Activated T-helper 1 cell treated with anti-CD3 and anti-CD28 coated beads, Interleukin-2, amount 50 U/mL, for 16 hours (primary cell): ENCODE measurements at places on chromosomes 11 and 22.

DNA sequence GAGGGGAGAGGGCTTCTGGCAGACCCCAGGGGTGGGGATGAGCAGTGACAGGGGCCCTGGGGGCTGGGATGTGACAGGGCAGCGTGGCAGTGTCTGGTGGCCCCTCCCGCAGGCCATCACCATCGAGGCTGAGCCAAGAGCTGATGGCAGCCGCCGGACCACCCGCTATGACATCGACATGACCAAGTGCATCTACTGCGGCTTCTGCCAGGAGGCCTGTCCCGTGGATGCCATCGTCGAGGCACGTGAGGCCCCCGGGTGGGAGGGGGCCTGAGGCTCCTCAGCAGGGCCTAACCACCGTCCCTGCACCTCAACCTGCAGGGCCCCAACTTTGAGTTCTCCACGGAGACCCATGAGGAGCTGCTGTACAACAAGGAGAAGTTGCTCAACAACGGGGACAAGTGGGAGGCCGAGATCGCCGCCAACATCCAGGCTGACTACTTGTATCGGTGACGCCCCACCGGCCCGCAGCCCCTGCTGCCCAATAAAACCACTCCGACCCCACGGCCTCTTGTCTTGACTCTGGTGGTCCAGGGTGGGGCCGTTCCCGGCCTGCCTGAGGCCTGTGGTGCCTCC lies 2.6 kb upstream of the TCIRG1 start:
- DNase-seq, result no peak

- no peak for DNase-seq
Measured at GRCh38 chr22:43955883-43956782, 891 bp downstream of the SAMM50 start.

- DNase-seq, result no peak
Measured at GRCh38 chr11:17743026-17743807, 8.6 kb downstream of the KCNC1 start.

- no peak for DNase-seq
Measured at GRCh38 chr11:83238111-83238510, 44.6 kb downstream of the ANKRD42 start.

DNA sequence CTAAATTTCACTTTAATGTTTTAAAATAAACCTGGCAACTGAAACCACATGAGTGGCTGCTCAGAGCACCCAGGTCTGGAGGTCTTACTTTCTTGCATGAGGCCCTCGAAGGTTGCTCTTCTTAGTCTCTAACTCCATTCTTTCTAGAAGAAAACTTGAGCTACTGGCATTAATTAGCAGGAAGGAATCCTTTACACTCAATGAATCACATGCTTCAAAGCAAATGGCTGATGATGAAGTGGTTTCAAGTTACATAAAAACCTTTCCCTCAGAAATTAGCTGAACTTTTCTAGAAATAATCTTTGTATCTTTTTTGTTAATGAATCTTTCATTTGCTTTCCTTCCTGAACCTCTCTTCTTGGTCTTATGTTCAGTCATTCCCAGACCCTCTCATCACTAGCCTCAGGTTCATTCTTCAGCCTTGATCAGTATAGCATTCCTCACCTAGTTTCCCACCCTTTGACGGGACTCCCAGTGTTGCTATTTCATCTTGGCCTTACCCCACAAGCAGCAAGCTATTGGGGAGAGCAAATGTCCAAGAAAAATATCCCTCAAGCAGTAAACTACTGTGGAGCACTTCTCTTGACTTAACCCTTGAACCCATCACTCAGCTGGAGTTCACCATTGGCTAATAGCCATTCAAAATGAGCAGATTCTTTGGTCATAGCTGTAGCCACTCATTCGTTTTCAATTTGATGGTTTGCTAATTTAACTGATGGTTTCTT lies 75.1 kb downstream of the INSC start:
- DNase-seq, result no peak

GRCh38 chr11:119645018-119645417 lies 84.0 kb downstream of the NECTIN1 start:
- DNase-seq, result no peak

GRCh38 chr22:25839755-25840154 lies 97.8 kb downstream of the MYO18B start:
- DNase-seq, result no peak

GRCh38 chr22:43837666-43838065 lies 24.6 kb downstream of the SULT4A1 start:
- DNase-seq, result no peak

GRCh38 chr22:38031491-38031890 lies 25.7 kb upstream of the PICK1 start:
- no peak for DNase-seq

GRCh38 chr22:25353516-25354445 lies 134.3 kb downstream of the CRYBB2 start:
- no peak for DNase-seq

DNA sequence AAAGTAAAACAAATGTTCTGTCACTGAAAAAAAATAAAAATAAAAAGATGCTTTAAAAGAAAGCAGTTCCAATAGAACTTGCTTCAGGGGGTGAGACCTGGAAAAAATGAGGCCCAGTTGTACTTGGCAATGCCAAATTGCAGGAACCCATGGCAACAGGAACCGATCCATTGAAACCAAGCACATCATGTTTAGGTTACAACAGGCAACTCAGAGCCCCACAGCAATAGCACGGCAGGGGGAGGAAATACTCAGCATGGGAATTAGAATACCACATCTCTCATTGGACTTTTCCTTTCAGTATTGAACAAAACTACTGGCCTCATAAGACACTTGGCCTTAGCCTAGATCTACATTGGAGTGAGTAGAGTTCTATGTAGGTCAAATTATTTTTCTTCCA lies 84.3 kb downstream of the MSANTD4 start:
- DNase-seq, result no peak

DNA sequence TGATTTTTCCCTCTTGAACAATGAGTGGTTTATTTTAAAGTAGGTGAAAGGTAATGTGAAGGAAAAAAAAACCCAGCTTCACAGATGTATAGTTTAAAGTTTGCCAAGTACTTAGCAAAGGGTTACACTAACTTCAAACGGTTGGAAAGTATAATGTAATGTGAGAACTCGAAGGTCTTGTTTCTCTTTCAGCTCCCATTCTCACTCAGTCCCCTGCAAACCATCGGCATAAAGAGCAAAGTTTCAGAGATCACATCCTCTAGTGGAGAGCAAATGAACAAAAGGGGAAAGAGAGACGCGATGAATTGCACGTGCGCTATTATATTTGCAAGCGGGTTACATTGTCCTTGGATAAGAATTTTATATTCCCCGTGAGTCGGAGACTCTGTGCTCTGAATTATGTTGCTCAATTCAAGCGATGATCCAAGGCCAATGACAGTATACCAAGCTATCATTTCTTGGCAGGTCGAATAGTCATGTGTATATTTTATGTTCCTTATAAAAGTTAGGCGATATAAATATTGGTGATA lies 37.6 kb upstream of the BIRC3 start:
- DNase-seq, result no peak

DNA sequence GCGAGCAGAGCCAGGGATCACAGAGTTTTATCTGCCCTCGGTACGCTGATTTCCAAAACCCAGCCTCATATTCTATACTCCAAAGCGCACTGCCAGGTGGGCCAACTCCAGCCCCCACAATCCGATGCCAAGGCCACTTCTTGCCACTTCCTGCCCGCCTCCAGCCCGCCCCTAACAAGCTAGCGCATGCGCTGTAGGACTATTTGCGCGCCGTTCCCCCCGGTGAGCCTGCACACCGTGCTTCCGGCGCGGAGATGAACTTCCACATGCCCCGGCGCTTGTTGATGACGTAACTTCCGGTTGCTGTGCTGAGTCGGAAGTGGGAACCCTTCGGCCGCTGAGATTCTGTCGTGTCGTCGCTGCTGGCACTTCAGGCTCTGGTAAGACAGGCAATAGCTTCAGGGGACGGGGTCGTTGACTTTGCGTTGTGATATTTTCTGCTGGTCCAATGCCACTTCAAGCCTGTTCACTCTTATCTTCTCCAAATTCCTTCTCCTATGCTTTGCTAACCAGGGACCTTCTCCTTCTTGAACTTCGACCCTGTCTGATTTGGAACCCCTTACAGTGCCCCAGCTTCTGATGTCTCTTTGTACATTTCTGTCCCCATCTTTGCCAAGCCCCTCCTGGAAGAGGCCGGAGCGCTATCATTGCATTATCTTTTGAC lies at the start of gene UBE4A:
UBE4A (plus strand) TSS at position 306 of the 664 bp plus-strand sequence. CDS start 5,481 bp downstream, outside the sequence.
- peak; percentile 94 for DNase-seq

DNA sequence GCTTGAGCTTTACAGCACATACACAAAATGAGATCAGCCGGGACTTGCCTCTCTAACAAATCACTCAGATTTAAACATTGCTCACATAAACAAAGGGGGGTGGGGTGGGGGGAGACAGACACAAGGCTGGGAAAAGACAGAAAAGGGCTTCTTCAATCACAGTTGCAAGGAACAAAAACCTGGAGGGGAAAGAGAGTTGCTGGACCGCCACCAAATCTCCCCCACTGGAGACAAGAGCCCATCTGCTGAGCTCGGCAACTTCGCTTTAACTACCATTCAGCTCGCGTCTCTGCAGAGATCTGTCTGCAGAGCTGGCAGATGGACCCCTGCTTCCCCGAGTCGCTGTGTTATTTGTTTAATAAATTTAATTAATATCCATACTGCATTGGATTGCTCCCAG lies 165.0 kb downstream of the RCN1 start:
- DNase-seq, result no peak

GRCh38 chr11:31826536-31827438 lies 15.7 kb upstream of the PAX6 start:
- no peak for DNase-seq

DNA sequence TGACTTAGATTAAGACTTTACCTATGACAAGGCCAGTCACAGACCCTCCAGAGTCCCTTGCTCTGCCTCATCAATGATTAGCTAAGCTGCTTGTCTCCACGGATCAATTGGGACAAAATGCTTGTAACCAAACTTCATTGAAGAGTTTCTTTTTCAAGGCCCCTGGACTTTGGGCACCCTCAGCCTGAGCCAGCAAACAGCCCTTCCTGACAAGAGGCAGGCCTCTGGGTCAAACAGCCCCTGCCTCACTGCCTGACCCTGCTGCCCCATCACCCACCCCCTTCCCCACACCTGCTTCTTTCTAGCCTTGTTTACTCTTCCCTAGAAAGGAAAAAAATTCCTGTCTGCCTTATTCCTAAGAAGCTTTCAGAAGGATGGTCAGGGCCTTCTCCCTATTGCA lies 26.3 kb upstream of the CDON start:
- no peak for DNase-seq

GRCh38 chr11:86134580-86135318 lies 65.9 kb upstream of the PICALM start:
- no peak for DNase-seq

GRCh38 chr11:88464528-88464927 lies 127.0 kb upstream of the CTSC start:
- no peak for DNase-seq

DNA sequence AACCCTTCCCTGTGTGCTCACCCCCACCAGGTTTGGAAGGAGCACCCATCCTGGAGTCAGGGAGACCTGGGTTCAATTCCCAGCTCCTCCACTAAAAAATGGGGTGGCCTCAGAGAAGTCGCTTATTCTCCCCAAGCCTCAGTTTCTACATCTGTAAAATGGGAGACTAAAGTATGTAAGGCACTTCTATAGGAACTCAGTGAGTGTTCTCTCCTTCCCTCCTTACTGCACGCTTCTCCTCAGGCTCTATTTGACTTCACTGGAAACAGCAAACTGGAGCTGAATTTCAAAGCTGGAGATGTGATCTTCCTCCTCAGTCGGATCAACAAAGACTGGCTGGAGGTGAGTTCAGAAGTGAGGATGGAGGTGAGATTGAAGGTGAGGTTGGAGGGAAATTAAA lies 11.3 kb downstream of the NCF4 start:
- DNase-seq, result no peak

DNA sequence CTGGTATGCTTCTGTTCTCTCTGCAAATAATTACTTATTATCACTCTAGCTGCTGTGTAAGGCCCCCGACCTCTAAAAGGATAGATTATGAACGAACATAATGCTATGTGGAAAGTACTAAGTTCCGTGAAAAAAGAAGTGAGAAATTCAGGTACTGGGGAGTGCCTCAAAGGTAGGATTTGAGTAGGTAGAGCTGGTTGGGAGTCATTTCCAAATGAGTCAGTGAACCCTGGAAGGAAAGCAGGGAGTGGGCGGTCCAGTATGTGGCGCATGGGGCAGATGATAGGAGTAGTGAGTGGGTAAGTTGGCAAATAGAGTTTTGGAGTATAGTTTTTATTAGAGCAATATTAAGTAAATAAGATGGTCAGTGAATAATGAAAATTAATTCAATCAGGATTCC lies 2.4 kb downstream of the ZC3H12C start:
- DNase-seq, result no peak

- DNase-seq, result no peak
Measured at GRCh38 chr22:45872659-45873263, 104.2 kb downstream of the WNT7B start.

- DNase-seq, result no peak
Measured at GRCh38 chr11:110918351-110918750, 206.1 kb upstream of the ARHGAP20 start.

GRCh38 chr11:80320226-80320625 lies 879.4 kb upstream of the TENM4 start:
- DNase-seq, result no peak

DNA sequence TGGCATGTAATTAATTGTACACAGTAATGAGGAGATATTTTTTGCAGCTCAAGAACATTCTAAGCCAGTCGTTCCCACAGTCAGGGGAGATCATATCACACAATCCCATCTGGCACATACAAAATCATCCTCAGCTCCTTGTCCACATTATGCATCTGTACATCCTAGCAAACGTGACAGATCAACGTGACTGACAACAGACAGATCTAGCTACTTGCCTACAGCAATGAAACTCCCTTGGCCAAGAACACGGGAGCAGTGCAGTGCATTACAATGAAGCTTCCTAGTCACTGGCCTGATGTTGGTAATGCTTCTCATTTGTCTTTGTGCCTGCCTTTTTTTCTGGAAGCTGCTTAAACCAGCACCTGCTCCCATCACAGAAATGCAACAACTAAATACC lies 24.5 kb upstream of the GUCY1A2 start:
- DNase-seq, result no peak

DNA sequence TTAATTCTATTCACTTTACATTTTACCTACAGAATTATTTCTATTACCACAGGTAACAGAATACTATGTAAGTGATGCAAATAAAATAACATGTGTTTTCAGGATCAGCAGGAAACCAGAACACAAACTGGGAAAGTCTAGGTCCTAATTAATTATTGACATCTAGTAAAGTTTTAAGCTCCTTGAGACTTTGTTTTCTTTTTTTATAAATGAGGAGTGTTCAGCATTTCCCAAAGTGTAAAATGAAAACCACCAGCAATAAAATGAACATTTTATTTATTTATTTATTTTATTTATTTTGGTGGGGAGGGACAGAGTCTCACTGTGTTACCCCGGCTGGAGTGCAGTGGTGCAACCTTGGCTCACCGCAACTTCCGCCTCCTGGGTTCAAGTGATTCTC lies 123.6 kb downstream of the ARHGAP42 start:
- no peak for DNase-seq

DNA sequence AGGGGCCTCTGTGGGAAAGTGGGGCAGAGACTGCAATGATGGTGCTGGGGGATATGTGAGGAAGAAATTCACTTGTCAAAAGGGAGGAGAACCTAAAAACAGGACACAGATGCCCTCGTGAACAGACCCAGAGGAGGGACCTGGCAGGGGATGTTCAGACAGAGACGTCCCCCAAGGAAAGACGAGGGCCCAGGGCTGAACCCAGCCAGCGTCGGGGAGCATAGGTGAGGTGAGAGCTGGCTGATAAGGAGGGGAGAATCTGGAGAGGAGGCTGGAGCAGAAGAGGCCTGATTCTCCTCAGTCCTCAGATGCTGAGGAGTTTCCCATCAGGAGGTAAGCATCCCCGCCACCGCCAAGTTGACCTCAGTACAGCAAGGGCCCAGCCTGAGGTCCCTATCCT lies 31.4 kb downstream of the IGLL5 start:
- DNase-seq, result no peak

- DNase-seq, result no peak
Measured at GRCh38 chr11:115737875-115738274, 233.7 kb upstream of the CADM1 start.
